ENCODE measurements at places on chromosomes 2 and 18.

DNA sequence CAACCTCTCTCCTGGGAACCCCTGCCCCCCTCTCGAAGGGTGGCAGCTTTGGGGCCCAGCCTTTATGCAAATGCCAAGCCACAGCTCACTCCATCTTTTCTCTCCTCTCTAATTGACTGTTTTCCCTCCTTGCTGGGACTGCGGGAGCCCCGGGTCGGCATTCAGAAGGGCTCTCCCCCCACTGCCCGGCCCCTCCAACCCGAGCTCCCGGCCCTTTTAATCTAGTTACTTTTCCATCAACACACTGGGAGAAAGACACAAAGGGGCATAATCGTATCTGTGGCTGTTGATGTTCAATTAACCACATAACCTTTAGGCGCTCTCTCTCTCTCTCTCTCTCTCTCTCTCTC, 95.4 kb downstream of the INHBB start:
- no peak for DNase-seq

DNA sequence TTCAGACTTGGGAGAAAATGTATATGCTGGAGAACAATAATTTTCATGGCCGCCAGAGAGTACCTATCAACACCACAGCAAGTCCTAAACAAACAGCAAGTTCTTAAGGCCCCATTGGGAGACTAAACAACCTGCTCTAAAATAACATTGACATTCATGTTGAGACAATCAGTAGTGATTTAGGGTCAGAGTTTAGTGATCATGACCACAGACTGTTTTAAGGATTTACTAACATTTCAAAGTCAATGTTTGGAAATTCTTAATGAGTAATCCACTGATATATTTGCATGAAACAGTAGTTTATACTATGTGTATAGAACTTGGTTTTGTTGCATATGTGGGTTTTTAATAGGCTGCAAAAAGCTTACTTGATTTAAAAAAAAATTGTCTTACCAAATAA, 34.7 kb downstream of the RASGRP3 start:
- DNase-seq = no peak

- no peak for DNase-seq
Observed at GRCh38 chr18:65769652-65770051, 18.8 kb downstream of the CDH7 start.

GRCh38 chr2:54353216-54353615, 97.2 kb upstream of the TSPYL6 start:
- no peak for DNase-seq

GRCh38 chr2:95044601-95045000, 19.1 kb downstream of the MAL start:
- DNase-seq = no peak

GRCh38 chr2:98927027-98927426, 9.0 kb downstream of the CRACDL start:
- DNase-seq = no peak

Data from hematopoietic multipotent progenitor cell treated with erythropoietin and hydrocortisone succinate and interleukin-3 and kit ligand, for 4 days (in vitro differentiated cells).